ENCODE measurements at places on chromosomes 1 and 21. TPM values are rescaled to one million over a fixed set of nuclear protein-coding genes. Genes with fewer than 3 reads are reported as not detected.
A peak's percentile ranks its signal among the peaks of the same experiment; 100 is the strongest.

The FLG2 gene
- not detected for total RNA-seq

The ASAP3 gene
- total RNA-seq: 0.60 TPM

The TTC4 gene
- total RNA-seq: 17.4 TPM

The ZMYND12 gene
- 0.90 TPM for total RNA-seq

The EPB41 gene
- total RNA-seq: 17.5 TPM

The CAPN2 gene
- total RNA-seq: not detected

The KRTAP12-2 gene
- total RNA-seq: not detected

The MATN1 gene
- total RNA-seq: 0.19 TPM

GRCh38 chr1:160189649-160190625 lies at the start of gene CASQ1:
Gene CASQ1 (plus strand): TSS chr1:160190575. CDS start chr1:160190752, 177 bp downstream.
- DNase-seq: no peak

GRCh38 chr1:165942062-165942461 lies 114.6 kb downstream of the UCK2 start:
- DNase-seq: no peak

DNA sequence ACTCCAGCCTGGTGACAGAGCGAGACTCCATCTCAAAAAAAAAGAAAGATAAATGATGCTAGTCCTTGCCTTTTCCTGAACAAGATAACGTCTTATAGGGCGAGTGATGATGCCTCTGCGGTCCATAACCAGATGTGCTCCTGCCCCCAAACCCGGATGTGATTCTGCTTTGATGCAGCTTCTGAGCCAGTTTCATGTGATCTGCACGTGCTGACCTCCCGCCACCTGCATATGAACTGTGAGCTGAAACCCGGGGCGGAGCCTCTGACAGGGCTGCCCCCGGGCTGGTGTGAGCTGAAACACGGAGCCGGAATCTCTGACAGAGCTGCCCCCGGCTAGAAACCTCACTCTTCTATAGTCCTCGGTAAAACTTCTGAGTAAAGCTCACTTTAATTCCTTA lies 1.3 kb downstream of the KRTAP12-4 start:
- no peak for DNase-seq

- DNase-seq: peak; percentile 88
These were observed 2.3 kb upstream of the KCNC4 start for GRCh38 chr1:110207831-110208230.

GRCh38 chr1:207935166-207935583 lies 24.2 kb upstream of the CD34 start:
- peak; percentile 44 for DNase-seq

DNA sequence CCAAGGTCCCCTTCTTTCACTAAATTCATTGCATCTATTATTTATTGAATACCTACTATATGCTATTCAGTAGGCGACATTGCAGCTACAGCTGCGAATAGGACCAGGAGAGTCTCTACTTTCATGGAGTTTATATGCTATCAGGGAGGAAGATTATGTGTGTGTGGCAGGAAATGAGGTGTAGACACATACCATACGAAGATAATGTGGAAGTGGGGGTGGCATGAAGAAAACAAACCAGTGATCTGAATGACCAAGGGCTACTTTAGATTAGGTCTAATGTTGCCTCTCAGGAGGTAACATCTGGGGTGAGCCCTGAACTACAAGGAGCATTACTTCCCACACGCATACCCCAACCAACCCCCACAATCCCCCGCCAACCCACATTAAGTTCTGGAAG lies 1.0 kb upstream of the PPIH start:
- DNase-seq: peak; percentile 43

DNA sequence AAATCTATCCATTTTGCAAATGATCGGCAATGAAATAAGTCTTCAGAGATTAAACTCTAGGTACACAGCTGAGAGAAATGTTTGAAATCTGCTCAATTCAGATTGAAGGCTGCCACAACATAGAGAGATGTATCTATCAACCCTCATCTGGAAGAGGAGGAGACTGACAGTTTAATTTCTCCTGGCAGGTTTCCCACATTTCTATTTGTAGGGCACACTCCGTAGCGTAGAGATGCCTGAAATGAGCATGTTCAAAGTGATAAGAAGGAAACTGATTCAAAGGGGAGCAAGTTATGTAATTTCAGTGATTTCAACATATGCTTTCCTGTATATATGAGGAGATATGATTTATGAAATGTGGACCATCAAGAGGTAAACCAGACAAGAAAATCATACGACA lies 44.1 kb downstream of the NIBAN1 start:
- DNase-seq: no peak

- DNase-seq: no peak
These were observed 20.6 kb downstream of the PROX1 start for GRCh38 chr1:214008347-214008746.

- DNase-seq: no peak
These were observed 26.3 kb upstream of the CYP4B1 start for GRCh38 chr1:46772571-46772970.

DNA sequence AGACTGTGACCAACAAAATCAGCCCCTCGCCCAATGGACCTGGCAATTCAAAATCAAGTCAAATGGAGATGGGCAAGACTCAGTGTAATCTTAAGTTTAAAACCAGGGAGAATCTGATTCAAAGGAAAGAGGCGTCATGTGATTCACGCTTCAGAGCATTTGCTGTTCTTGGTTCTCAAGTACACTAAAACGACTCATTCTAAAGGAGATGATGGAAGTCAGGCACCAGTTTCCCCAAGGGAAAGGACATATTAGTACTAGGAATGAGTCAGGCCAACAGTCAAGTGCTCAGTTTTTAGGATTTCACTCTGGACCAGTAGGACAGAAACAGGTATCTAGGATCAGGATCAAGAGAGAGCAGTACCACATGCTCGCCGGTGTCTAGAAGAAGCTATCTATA lies 429.6 kb downstream of the PLPP3 start:
- no peak for DNase-seq

DNA sequence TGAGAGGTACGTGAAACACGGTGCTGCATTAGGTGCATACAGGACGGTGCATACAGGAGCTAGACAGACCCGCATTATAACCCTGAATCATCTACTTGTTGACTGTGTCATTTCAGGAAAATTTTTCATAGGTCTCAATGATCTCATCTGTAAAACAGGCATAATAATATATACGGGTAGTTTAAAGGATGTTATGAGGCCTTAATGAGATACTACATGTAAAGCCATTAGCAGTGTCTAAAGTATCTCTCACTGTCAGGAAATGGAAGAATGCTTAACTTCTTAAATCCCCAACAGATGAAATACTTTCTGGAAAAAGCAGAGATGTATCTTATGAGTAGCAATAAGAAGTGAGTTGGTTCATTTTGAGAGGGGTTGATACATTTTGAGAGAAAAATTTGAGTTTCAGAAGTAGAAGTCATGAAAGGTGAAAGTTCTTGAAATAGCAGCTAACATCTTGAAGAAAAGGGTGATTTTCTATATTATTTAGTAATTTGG lies 669.6 kb downstream of the PTPRC start:
- no peak for DNase-seq

DNA sequence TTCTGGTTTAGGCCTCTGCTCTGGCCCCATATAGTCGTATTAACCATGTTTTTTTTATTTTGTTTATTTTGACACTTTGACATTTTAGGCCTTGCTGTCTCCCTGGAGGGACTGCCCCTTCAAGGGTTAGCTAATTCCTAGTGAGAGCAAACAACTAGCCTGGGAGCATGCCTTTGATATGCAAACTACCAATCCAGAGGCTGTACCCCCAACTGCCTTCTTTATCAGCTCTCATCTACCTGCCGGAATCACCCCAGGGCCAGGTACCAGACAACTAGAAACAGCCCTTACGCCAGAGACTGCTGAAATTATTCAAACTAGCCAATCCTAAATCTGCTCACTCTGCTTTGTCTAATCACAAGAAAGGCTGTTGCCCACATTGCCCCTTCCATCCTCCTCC lies 13.0 kb upstream of the ST6GALNAC5 start:
- no peak for DNase-seq

- no peak for DNase-seq
These were observed 49.7 kb upstream of the IFI44L start for GRCh38 chr1:78570539-78570938.

DNA sequence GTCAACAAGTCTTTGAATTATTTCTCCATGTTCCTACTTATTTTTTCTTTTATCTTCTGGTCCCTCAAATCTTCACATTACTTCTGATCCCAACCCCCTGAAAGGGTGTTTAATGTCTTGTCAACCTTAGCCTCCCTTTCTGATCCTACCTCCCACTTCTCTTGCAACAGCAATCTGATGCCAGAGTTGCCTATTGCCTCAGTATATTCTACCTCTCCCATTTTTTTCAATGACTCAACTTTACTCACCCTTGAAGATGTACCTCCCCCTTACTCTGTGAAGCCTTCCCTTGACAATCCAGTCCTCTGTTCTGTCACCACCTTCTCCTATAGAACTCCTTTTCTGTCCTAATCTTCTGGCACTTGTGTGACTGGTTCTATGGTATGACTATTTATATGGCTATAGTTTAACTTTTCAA lies 99.5 kb upstream of the CD55 start:
- DNase-seq: no peak

DNA sequence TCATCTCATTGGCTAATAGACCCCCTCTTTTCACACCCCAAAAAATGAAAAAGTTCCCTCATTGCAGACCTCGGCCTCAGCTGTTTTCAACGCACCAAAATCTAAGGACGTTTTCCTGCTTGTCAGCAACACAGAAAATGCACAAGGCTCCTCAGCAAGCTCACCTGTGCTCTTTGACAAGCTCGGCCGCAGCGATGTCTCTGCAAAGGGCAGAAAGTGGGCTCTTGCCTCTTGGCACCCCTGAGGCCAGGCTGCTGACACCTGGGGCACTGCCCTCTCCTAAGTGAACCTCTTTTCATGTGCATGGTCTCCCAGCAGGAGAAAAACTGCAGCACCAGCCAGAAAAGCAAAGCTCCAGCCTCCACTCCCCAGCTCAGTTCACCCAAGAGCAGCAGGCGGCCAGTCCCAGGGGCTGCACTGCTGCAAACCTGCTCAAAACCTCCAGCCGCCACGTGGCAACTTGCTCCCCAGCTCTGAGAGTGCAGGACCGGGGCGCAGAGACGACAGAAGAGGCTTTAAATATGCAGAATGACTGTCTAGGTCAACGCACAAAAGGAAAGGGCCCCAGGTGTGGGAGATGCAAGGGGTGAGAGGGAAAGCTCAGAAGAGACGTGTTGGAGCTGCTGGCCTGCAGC lies 101.7 kb downstream of the PDE9A start:
- no peak for DNase-seq

DNA sequence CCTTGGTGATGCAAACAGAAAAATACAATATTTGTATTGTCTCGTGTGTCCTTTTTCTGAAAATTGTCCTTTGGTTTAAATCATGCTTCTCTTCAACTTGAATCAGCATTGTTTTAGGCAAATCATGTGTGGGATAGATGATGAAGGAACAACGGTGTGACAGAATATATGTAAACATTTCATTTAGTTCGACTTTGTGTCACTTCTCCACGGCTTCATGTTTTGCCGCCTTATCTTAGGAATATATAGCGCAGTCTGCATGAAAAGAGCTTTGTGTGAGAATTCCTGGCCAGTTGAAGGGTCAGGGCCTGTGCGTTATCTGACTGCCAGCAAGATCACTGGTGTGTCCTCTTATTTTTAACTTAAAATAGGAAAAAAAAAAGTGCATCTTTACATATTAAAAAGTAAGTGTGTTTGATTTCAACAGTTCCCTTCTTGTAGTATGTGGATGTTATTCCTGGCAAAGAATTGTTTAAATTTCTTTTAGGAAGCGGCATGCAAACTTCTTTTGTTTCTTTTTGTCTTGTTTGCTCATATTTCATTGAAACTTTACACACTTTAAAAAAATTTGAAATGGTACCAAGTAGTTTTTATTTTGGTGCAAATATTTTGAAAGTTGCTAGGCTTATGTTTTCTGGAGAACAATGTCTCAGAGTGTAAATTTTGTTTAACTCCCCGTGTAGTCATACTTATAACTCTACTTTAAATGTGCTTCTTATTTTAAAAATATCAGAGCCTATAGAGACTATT lies 465.2 kb downstream of the USP25 start:
- no peak for DNase-seq

DNA sequence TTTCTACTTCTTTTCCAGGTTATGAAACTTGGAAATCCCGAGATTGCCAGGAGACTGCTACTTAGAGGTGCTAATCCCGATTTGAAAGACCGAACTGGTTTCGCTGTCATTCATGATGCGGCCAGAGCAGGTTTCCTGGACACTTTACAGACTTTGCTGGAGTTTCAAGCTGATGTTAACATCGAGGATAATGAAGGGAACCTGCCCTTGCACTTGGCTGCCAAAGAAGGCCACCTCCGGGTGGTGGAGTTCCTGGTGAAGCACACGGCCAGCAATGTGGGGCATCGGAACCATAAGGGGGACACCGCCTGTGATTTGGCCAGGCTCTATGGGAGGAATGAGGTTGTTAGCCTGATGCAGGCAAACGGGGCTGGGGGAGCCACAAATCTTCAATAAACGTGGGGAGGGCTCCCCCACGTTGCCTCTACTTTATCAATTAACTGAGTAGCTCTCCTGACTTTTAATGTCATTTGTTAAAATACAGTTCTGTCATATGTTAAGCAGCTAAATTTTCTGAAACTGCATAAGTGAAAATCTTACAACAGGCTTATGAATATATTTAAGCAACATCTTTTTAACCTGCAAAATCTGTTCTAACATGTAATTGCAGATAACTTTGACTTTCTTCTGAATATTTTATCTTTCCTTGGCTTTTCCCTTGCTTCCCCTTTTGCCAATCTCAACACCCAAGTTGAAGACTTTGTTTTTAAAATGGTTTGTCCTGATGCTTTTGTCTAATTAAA lies 4.0 kb downstream of the CDKN2C start:
- DNase-seq: no peak

GRCh38 chr1:33275706-33276572 lies 19.6 kb downstream of the ZNF362 start:
- DNase-seq: no peak

GRCh38 chr1:178686407-178686806 lies 38.6 kb upstream of the RALGPS2 start:
- DNase-seq: no peak

- DNase-seq: peak; percentile 75
These were observed 16.0 kb downstream of the OR2T11 start for GRCh38 chr1:248618878-248619277.

DNA sequence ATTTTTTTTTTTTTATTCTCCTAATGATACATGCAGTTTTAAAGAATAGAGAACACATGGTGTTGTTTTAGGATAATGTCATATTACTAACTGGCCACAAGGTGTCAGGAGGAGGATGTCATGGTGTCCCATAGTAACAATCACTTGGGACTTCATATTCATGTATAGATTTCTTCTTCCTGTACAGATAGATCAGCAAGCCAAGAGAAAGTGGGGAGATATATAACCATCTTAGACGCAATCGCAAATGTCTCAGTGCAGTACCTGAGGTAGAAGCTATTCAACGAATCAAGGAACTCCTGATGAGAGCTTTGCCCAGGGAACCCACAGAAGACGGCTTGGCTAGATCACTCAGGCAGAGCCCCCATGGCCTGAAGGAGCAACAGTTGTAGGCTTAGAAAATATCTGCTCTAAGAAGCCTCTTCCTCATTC lies 12.3 kb downstream of the OR2T11 start:
- DNase-seq: peak; percentile 84

- no peak for DNase-seq
These were observed 83.4 kb upstream of the POU3F1 start for GRCh38 chr1:38129971-38130370.

- DNase-seq: no peak
These were observed 48.1 kb downstream of the PRKCZ start for GRCh38 chr1:2098301-2098698.

Measured in Karpas-422 (cell line).